ENCODE measurements at places on chromosomes 5 and 9.
A peak's percentile ranks its signal among the peaks of the same experiment; 100 is the strongest.

GRCh38 chr5:20105915-20106314 is 117.9 kb upstream of the CDH18 start:
- DNase-seq = no peak

DNA sequence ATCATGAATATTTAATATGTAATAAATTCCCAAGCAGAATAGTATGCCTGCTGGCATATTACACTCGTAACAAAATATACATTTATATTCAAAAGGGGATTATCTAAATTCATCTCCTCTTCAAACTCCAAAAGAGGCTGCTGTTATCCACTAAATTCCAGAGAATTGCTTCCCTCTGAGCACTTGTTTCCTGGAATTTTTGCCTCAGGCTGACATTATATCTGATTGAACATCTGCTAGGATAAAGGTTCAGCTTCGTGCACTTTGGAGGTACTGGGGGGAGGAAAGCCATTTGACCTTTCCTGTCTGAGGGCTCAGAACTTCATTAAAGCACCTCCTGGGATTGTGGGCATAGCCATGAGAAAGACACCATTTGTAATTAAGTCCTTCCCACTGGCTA is 4.3 kb upstream of the HAPLN1 start:
- no peak for DNase-seq

GRCh38 chr5:167303582-167303981 is 987.9 kb upstream of the WWC1 start:
- DNase-seq = no peak

GRCh38 chr5:161700065-161700464 is 14.5 kb downstream of the GABRA6 start:
- DNase-seq = no peak

DNA sequence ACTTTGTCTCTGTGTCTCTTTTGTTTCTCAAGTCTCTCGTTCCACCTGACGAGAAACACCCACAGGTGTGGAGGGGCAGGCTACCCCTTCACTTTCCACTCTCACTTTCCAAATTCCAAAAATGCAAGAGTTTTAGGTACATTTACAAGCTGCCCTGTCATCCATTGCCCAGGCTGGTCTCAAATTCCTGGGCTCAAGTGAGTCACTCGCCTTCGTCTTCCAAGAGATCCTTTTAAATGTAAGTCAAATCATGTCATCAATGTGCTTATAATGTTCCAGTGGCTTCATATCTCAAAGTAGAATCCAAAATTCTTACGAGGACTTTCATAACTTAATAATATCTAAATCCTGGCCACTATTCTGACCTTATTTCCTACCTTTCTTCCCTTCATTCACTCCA is 20.4 kb upstream of the UGCG start:
- no peak for DNase-seq

DNA sequence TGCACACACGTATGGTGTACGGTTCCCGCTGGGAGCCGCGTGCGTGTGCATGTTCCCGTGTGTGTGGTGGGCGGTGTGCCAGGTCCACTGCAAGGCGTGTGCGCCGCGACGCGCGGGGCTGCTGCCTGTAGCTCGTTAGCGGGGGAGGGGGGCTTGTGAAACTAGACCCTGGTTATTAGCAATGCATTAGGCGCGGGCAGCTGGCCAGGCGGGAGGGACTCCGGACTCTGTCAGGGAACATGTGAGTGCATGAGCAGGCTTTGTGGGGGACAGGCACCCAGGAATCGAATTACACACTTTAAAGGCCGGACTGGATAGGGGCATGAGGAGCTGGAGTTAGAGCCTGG is 32.2 kb upstream of the ENHO start:
- DNase-seq = no peak

DNA sequence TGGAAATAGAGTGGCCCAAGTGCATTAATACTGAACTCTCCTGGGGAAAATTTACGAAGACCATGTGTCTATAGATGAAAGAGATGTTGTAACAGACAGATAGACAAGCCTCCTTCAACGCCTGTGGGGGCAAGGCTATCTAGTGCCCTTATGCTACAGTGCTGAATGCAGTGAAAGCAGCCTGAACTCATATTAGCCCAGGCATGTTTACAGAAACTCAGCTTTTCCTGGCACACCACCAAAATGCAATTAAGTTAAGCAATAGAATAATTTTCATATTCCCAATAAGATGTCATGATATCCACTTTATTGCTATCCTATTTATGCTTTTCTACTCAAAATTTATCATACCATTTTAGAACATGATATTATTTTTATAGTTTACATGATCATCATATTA is 277.0 kb downstream of the DIRAS2 start:
- peak; percentile 1 for DNase-seq

- DNase-seq = no peak
Observed at GRCh38 chr5:4083591-4084337, 488.1 kb downstream of the IRX1 start.
